ENCODE measurements at places on chromosomes 11 and 22. TPM values are rescaled to one million over a fixed set of nuclear protein-coding genes. Genes with fewer than 3 reads are reported as not detected.

PUS3 gene
- total RNA-seq = 7.7 TPM

SLC16A8 gene
- total RNA-seq = not detected

GAL3ST3 gene
- 1.3 TPM for total RNA-seq

MMP13 gene
- total RNA-seq = not detected

LAYN gene
- total RNA-seq = 2.8 TPM

SNX32 gene
- total RNA-seq = not detected

ANKK1 gene
- not detected for total RNA-seq

- DNase-seq = no peak
- H3K4me3 ChIP-seq = peak overlapping the region; percentile 29
- H3K27ac ChIP-seq = peak overlapping the region; percentile 40
- H3K36me3 ChIP-seq = no peaks in the 10 kb centered on the region
- H3K27me3 ChIP-seq = no peaks in the 10 kb centered on the region
Observed at GRCh38 chr22:17476838-17477237, 86.5 kb upstream of the SLC25A18 start.

- DNase-seq = no peak
- no peaks in the 10 kb centered on the region for H3K4me1 ChIP-seq
- no peaks in the 10 kb centered on the region for H3K36me3 ChIP-seq
- H3K4me3 ChIP-seq = no peak overlapping the region
- no peak overlapping the region for H3K27ac ChIP-seq
Observed at GRCh38 chr11:63478896-63479295, 12.1 kb downstream of the PLAAT5 start.

GRCh38 chr11:84145616-84146185 lies 859.5 kb upstream of the CCDC90B start:
- no peak for DNase-seq
- no peak overlapping the region for H3K27ac ChIP-seq
- H3K36me3 ChIP-seq = no peaks in the 10 kb centered on the region
- no peaks in the 10 kb centered on the region for H3K4me1 ChIP-seq
- H3K27me3 ChIP-seq = no peaks in the 10 kb centered on the region

- H3K4me3 ChIP-seq = no peak overlapping the region
- H3K4me1 ChIP-seq = no peaks in the 10 kb centered on the region
- H3K27me3 ChIP-seq = peaks cover 87% of the 10 kb centered on the region
- H3K27ac ChIP-seq = no peak overlapping the region
Observed at GRCh38 chr11:45385844-45386243, 99.7 kb upstream of the SYT13 start.

DNA sequence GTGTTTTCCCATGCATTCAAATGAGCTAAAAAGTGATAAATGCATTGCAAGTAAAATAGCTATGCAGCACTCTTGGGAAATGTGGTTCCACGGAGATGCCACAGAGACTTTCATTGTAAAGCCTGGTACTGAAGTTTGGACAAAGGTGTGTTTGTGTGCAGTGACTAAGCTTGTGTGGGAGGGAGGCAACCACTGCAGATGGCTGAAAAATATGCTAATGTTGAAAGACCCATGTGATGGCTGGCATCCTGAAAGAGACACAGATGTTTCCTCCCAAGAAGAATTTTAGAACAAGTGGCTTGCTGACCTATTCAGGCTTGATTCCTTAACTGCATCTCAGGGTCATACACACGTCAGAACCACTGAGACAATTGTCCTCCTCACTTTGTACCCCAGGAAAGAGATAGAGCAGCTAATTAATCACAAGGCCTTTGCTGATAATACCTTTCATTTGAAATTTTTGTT lies 73.8 kb downstream of the FAM76B start:
- no peaks in the 10 kb centered on the region for H3K36me3 ChIP-seq
- no peak overlapping the region for H3K4me3 ChIP-seq
- no peak overlapping the region for H3K27ac ChIP-seq
- H3K27me3 ChIP-seq = no peaks in the 10 kb centered on the region
- no peak for DNase-seq

DNA sequence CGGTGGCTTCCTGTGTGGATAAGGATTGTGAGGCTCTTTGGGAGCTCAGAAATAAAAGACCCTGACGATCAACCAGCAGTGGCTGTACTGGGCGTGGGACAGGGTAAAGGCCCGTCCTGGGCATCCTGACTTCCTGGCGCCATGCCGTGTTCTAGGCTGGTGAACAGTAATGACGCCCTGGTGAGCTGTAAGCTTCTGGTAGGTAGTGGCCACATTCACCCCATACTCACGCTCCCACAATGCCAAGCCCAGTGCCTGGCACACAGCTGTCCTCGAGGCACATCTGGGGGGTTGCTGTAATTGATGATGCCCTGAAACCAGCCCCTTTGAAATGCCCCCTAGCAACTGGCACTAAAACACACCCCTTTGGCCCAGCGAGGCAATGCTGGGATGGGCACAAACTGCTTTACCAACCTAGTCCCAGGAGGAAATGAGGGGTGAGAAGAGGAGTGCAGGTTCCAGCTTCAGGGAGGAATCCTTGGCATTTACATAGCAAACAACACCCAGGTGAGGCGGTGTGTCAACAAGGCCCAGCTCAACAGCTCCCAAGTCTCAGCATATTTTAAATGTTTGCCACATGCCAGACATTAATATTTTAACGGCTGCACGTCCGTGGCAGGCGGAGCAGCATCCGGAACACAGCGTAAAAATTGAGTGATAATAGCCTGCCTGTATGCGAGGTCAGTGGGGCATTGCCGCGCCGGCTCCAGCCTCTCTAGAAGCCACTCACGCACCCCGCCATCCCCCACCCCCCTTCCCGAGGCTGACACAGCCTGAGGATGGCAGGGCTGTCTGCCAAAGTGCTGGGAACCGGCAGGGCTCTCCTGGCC lies 79.3 kb downstream of the DSCAML1 start:
- peak; percentile 29 for DNase-seq
- no peak overlapping the region for H3K4me3 ChIP-seq
- peaks cover 10% of the 10 kb centered on the region for H3K4me1 ChIP-seq
- no peaks in the 10 kb centered on the region for H3K36me3 ChIP-seq

DNA sequence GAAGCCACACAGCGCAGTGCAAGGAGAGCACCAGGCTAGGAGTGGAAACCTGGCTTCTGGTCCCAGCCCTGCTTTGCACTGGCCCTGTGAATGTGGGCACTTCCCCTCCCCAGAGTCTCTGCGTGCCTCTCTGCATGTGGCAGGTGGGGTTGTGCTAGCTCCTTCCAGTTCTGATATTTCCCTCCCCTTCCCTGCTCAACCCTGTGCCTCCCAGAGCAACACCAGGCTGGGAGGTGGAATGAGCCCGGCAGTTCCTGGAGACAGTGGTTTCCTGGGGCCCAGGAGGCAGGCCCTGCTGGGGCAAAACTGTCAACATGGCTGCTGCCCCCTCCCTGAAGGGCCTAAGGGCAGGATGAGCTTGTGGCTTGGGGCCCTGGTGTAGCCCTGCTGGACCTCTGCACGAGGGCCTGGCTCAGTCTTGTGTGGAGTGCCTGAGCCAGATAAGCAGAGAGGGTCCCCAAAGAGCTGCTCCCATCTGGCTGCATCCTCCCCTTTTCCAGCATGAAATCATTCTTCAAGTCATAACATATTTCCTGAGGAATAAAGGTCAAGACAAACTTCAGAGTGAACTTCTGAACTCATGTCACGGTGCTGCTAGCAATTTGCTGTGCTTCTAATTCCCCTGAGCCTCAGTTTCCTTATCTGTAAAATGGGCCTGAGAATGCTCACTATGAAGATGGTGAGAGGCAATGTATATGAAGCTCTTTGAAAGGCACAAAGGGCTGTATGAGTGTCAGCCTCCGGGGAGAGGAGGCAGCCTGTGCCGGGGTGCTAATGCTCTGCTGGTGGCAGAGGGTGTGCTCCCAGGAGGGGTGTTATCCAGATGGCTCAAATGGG lies 116.0 kb downstream of the GRIK4 start:
- no peak overlapping the region for H3K4me3 ChIP-seq
- peaks cover 32% of the 10 kb centered on the region for H3K27me3 ChIP-seq
- DNase-seq = no peak

DNA sequence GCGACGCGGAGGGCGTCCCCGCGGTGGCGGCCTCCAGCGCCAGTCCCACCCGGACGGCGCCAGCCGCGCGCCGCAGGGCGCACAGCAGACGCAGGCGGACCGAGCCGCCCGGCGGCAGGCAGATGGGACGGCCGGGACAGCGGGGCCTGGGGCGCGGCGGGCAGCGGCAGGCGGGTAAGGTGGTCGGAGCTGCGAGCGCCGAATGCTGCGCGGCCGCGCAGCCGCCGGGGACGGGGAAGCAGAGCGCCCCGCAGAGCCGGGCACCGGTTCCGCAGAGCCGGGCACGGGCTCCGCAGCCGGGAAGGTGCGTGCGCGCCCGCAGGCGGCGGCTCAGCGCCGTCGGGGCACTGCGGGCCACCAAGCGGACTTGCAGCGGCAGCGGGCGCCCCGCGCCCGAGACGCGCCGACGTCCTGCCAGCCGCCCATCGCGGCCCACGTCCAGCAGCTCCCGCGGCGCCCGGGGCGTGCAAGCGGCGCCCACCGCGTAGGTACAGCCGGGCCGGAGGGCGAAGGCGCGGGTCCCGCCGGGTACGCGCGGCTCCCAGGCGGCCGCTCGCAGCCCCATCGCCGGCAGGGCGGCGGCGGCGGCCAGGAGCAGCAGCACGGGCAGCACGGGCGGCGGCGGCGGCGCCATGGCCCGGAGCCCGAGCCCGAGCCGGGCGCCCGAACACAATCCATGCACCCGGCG lies 739 bp downstream of the CELSR1 start:
- peaks cover 65% of the 10 kb centered on the region for H3K27me3 ChIP-seq
- peak overlapping the region; percentile 70 for H3K4me3 ChIP-seq
- DNase-seq = peak; percentile 12
- H3K4me1 ChIP-seq = peaks cover 17% of the 10 kb centered on the region
- H3K36me3 ChIP-seq = no peaks in the 10 kb centered on the region

GRCh38 chr11:121706884-121707420 lies 254.2 kb upstream of the SORL1-AS1 start:
- H3K27me3 ChIP-seq = no peaks in the 10 kb centered on the region
- no peaks in the 10 kb centered on the region for H3K4me1 ChIP-seq
- H3K36me3 ChIP-seq = no peaks in the 10 kb centered on the region
- H3K4me3 ChIP-seq = no peak overlapping the region
- no peak for DNase-seq
- no peak overlapping the region for H3K27ac ChIP-seq
